ENCODE measurements at places on chromosomes 12 and 14.

DNA sequence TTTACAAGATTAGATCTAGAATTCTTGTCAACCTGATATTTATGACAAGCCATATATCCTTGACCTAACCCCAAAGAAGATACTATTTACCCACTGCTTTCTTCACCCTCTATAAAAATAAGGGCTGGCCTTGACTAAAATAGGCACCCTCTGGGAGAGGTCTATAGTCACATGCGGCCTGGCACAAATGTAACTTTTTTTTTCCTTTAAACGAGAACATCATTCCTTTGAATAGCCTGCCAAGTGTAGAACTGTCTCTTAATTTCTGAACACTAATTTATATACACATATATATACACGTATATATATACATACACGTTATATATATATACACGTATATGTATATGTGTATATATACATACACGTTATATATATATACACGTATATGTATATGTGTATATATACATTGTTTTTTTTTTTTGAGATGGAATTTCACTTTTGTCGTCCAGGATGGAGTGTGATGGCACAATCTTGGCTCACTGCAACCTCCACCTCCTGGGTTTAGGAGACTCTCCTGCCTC is 18.6 kb downstream of the PPTC7 start:
- no peak for DNase-seq

GRCh38 chr12:118850244-118850825 is 131.0 kb upstream of the SRRM4 start:
- DNase-seq, result no peak

DNA sequence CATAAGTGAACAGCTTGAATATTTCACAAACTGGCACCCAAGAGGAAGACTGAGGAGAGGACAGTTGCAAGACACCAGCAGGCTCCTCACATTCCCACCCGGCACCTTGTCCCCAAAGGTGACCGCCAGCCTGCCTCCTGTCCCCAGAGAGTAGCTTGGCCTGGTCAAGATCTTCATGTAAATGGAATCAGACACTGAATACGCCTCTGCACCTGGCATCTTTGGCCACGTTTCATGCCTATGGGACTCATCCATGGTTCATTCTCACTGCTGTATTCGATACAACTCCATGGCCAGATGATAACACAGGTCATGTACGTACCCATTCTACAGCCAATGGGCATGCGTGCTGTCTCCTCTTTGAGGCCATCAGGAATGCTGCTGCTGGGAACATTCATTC is 60.8 kb downstream of the ITPK1 start:
- no peak for DNase-seq

DNA sequence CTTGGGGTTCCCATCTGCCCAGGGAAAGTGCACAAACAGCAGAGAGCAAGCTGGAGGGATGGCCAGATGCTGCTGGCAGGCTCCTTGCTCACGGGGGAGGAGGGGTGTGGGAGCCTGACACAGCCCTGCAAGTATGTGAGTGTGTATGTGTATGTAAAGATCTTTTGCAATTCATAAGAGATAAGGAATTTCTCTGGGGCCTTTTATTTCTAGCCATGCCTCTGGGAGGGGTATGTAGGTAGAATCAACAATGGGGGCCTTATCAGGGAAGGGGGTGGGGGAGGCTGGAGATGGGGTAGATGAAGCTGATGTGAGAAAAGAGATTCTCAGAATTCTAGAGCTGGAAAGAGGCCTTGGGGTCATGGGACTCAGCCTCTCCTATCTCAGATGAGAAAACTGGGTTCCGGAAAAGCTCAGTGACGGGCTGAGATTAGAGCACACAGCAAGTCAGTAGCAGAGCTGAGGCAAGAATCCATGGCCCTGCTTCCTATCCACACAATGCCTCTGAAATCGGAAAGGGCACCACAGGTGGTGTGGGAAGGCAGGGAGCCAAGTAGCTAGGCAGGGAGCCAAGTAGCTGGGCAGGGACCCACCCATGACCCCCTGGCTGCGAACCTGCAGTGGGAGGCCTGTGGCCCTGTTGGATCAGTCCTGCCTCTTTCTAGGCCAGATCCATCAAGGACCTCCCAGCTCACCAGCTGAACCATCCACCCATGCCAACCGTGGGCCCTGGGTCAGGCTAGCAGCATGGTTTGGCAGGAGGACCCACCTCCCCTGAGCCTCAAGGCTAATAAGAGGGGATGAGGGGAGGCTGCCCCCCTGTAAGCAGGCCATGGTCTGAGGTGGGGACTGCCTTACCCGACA is 54.7 kb downstream of the PLEKHG3 start:
- DNase-seq, result no peak

DNA sequence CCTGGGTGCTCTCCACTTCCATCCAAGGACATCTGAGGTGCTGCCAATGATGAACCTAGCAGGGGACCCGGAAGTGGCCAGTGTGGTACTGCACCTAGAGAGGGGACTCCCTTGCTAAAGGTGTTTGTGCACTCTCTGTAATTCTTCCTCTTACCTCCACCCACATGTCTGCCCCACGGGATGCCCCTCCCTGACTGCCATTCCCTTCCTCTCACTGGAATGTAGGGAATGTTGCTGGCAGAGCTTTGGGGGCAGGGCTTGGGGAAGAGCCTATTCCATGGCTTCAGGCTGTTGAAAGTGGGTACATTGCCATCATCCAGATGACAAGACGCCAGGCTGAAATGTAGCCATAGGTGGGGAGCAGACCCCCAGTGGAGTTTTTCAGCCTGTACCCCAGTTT is 153.2 kb downstream of the SMOC1 start:
- DNase-seq, result no peak

- no peak for DNase-seq
Measured at GRCh38 chr14:89534902-89535685, 118.1 kb upstream of the FOXN3 start.

DNA sequence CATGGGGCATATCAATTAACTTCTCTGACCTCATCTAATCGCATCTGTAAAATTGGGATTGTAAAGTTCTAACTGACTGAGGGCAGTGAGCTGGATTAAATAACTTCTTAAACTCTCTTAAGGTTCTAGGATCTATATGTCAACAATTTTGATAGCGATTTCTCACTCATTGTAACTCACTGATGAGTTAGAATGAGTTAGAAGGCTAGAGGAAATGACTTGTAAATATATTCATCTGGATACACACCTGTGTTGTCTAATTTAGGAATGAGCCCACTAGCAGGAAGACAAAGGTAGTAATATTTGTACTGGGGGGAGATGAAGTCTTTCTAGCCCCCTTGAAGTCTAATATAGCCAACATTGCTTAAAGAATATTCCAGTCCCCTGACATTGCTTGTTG is 46.3 kb upstream of the CERS5 start:
- no peak for DNase-seq

GRCh38 chr12:70732287-70732686 is 95.1 kb upstream of the PTPRB start:
- DNase-seq, result peak; percentile 14

- DNase-seq, result no peak
Measured at GRCh38 chr12:107537464-107538119, 148.0 kb upstream of the PWP1 start.

DNA sequence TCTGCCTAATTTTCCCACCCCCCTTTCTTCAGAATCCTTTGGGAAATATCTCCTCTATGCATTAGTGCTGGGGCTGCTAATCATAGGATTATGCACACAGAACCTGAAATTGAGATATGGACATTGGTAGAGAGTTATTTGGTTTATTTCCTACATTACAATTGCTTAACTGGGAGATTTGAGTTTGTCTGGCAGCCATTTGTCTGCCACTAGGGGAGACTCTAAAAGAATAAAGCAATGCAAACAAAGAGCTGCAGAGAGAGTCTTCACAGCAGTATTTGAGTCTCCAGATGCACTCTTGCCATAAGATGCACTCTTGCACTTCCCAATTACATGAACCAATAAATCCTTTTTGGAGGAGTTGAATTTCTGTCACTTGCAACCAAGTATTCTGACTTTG is 12.0 kb upstream of the PCNX4 start:
- DNase-seq, result no peak

All from NCI-H1105 (cell line).